ENCODE measurements at places on chromosomes 1 and 21. TPM values are rescaled to one million over a fixed set of nuclear protein-coding genes. Genes with fewer than 3 reads are reported as not detected.
A peak's percentile ranks its signal among the peaks of the same experiment; 100 is the strongest.

The MATN1 gene
- total RNA-seq, result not detected

The CCDC185 gene
- total RNA-seq, result 0.17 TPM

GRCh38 chr1:46692811-46693770, 21.4 kb downstream of the TEX38 start:
- DNase-seq, result no peak

The ATG4C gene
- total RNA-seq, result 9.1 TPM

DNA sequence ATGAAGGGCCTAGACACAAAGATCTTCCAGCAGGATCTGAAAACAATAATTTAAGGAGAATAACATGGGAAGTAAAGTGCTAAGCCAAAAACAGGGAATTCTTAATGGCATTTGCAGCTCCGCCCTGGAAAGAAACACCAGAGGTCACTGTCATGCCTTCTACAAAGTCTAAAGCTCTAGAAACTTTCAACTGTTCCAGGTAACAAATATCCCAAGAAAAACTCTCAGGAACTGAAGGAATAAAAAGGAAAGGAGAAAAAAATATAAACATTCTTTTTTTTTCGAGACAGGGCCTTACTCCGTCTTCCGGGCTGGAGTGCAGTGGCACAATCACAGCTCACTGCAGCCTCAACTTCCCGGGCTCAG, 13.2 kb downstream of the ZC3H12A start:
- no peak for DNase-seq

The DPM3 gene
- total RNA-seq, result 41.1 TPM

- peak; percentile 34 for DNase-seq
These were observed 3.2 kb downstream of the LYPD8 start for GRCh38 chr1:248752161-248753028.

- no peak for DNase-seq
These were observed 3.7 kb upstream of the IGSF9 start for GRCh38 chr1:159949123-159949522.

DNA sequence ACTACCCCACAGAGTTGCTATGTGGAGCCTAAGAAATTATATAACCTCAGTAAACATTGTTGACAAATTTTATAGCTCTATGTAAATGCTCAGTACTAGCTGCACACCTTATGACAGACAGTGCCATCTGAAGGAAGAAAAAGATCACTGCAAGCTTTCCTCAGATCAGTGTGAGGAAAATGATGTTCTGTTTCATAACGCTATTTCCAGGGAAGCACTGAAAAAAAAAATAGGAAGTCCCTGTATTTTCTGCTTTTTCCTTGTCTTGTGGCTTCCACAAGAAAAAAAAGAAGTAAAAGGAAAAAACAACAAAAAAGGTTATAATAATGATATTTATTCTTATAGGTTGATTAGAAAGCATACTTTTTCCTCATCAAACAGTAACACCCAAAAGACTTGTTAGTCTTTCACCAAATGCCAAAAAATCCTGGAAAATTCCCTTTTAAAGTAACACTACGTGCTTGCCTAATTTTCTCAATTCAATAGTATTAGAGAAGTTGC, 23.2 kb downstream of the LYST start:
- DNase-seq, result peak; percentile 20

DNA sequence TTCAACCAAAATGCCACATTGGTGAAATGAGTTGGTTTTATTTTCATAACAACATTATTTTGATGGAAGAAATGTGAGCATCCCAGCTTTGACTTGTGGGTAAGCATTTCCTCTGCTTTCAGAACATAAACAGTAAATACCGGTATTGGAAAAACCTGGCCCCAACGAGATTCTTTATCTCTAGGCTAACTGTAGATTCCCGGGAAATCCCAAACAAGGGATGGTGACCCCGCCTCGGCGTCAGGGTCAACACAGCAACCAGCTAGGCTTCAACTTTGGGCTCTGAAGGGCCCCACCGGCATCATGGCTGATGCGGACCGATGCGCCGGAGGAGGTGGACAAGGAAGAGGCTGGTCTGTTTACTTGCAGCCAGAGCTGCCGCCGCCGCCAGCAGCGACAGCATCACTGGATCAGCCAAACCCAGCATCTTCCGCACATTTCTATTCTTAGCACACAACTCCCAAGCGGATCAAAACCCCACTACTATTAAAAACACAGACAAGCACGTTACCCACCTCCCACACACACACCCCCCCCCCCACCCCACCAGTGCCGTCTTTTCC, 1.1 kb downstream of the AKT3 start:
- DNase-seq, result peak; percentile 49

DNA sequence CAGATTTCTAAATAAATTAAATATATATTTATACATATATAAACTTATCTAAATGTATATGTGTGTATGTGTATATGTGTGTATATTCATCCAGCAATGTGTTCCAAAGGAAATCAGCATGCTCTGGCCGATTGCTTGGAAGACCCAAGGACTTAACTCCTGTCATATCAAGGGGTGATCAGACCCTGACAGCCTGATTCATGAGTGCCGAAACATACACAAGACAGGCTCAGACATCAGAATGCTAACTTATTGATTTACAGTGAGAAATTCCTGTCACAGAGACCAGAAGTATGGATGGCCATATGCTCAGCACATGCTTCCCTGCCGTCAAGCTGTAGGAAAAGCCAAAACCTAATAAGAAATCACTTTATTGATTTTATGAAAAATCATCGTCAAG, 545.1 kb upstream of the NR5A2 start:
- DNase-seq, result no peak

- no peak for DNase-seq
These were observed 125.3 kb upstream of the ETS2 start for GRCh38 chr21:38680401-38680800.

The LIN9 gene
- 14.3 TPM for total RNA-seq

- DNase-seq, result no peak
These were observed 320.2 kb upstream of the NFIA start for GRCh38 chr1:60762176-60762575.

GRCh38 chr1:55864251-55864650, 649.1 kb upstream of the USP24 start:
- no peak for DNase-seq

DNA sequence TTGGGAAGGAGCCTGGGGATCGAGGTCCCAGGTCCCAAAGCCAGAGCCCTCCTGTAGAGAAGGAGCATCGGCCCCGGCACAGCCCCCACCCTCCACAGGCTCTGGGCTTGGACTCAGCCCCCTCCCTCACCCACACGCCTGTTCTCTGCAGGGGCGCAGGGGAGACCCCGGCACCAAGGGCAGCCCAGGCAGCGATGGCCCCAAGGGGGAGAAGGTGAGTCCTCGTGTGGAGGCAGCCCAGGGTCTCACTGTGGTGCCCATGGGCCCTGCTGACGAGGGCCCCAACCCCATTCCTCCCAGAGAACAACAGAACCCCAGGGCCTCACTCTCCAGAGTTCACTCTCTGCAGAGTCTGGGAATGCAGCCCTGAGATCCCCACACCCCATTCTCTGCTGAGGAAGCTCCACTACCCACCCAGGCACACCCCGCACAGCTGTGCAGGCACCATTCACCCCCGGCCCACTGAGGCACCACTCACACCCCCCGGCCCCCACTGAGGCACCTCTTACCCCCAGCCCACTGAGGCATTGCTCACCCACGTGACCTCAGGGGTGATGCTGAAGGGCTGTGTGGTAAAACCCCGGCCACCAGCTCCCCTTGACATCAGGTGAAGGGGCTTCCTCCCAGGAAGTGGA, 21.8 kb downstream of the COL6A2 start:
- no peak for DNase-seq

DNA sequence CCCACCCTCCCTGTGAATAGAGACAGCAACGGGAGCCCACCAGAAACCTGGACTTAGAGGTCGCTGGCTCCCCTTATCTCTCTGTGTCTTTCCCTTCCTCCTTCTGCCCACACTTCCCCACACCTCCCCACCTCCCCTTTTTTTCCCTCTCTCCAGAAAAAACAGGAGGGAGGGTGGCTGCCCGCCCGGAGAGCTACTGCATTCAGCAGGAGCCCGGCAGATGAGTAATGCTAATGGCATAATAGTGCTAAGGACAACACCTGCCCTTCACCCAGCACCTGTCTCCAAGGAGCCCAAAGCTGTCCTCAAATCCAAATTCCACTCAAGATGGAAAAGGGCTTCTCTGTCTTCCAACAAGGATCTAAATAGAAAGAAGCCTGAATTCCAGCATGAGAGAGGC, 11.4 kb upstream of the PRELP start:
- no peak for DNase-seq

The RNF207 gene
- total RNA-seq, result 160 TPM

The CXADR gene
- total RNA-seq, result 51.7 TPM

- no peak for DNase-seq
These were observed 458.1 kb downstream of the DISC1 start for GRCh38 chr1:232084584-232085223.

The LCE2C gene
- total RNA-seq, result not detected

The CD1E gene
- not detected for total RNA-seq

DNA sequence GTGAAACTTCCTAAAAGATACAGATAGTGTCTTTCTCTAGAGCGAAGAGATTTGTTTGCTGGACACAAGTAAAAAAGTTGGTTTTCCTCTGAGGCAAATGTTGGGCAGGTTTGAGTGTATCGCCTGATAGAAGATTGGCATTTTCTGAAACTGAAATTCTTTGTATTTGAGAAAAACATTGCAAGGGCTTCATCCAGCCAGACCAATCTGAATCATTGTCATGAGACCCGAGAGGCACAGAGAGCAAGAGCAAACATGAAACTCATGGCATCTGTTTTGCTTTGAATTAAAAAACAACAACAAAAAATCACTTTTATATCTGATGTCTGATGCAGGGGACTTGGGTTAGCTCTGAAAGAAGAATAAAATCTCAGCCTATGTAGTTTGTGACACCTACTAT, 379.3 kb upstream of the NCAM2 start:
- no peak for DNase-seq

DNA sequence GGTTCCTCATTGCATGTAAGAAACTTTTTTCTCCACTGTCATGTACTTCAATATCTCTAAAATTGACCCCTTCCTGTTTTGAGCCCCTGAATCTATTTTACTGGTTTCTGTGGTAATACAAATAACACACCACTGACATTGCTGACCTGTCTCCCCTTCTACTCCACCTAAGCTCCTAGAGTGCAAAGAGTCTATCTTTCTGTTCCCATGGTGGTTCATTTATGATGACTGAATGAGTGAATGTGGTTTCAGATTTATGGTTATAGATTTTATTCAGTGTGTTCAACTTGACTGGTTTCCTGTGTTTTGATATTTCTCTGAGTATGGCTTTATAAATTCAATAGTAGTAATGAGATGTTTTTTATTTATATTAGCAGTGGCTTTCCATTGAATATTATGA, 127.7 kb downstream of the MAGI3 start:
- no peak for DNase-seq

The S100B gene
- not detected for total RNA-seq

DNA sequence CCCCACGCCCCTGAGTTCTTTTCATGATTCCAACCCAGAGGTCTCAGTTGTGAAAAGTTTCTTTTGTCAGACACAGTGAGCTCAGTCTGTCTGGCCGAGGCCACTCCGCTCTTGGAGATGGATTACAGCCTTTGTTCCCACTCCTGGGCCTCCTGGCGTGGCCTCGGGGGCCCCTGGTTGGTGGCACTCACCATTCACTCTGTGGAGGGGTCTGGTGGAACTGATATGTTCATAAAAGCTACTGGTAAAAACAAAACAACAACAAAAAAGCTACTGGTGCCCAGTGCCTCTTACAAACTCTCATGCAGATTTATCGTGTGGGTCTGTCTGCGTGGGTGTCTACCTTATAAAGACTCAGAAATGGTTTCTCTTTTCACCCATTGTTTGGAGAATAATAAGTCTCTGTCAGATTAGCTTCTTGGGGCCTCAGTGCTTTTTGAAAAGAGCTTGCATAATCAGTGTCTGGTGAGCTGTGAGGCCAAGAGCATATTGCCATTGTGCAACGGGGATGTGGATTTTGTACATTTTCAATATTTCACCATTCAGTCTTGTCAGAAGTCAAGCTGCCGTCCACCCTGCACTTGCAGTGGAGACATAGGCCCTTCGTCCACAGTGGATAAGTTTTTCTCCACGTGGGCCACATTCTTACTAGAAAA, 86.7 kb downstream of the GALNT2 start:
- no peak for DNase-seq

GRCh38 chr1:48027533-48027835, 30.3 kb upstream of the TRABD2B start:
- DNase-seq, result no peak

The ZSWIM5 gene
- total RNA-seq, result 0.24 TPM

DNA sequence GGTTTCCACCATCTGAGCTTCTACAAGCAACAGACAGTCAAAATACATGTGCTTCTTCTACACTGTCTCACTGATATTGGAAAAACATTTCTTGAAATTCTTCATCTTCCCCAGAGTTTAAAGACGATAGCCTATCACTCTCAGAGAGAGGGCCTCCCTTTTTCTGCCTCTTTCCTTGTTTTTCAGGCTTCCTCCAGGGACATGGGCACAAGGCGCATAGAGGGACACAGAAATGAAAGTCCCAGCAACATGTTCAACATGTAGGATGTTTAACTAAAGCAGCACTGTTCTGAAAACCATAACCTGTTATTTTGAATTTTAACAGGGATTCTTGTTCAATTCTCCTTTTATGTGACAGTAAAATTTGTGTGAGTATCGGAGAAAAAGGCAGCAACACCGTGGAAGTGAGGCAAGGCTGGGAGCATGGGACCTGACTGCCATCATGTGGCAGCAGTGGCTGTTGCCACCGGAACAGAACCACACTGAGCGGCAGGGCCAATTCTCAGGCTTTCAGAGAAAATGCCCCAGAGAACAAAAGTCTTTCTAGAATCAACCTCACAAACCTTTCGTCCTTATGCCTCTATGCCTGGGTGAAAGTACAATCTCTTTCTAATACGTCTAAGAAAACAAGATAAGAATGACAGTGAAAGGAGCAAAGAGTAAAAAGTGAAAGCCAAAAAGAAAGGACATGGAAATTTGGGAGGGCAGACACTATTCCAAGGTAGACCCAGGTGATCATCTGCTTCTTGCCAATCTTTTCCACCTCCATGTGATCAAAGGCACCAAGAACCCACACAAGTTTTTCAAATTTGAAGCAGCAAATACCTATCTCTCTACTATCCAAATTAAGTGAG, 54.5 kb downstream of the PCNX2 start:
- peak; percentile 54 for DNase-seq

The TRIM62 gene
- 6.9 TPM for total RNA-seq

The SMCP gene
- total RNA-seq, result not detected

The TTLL10 gene
- 2.4 TPM for total RNA-seq

The SSX2IP gene
- 28.0 TPM for total RNA-seq

- no peak for DNase-seq
These were observed 247.9 kb upstream of the LYPLAL1 start for GRCh38 chr1:218925777-218926176.
